ENCODE measurements at places on chromosomes 7 and 10.

DNA sequence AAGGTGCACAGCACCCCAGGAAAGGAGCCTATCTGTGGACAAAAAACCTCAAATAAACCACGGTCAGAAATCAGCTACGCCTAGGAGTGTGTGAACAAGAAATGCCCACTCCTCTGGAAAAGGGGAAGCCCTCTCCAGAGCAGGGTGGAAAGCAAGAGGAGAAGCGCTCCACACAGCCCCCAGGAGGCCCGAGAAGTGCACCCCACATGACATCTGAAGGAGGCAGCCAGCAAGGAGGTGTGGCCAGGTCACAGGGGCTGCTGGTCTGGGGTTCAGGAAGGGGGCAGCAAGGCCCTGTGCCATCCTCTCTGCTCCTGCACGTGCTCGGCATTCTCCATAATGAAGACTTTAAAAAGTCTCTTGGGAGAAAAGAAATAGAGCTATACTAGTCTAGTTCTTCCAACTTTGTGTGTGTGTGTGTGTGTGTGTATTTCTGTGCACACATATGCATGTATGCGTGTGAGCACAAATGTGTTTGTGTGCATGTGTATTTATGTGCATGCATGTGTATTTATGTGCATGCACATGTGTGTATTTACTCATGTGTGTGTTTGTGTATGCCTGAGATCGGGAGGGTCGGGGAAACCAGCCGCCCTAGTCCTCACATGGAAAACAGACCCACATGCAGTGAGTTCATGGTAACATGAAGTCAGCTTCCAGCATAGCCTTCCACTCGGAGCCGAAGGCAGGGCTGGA lies 76.5 kb downstream of the TNS3 start:
- no peak for DNase-seq

DNA sequence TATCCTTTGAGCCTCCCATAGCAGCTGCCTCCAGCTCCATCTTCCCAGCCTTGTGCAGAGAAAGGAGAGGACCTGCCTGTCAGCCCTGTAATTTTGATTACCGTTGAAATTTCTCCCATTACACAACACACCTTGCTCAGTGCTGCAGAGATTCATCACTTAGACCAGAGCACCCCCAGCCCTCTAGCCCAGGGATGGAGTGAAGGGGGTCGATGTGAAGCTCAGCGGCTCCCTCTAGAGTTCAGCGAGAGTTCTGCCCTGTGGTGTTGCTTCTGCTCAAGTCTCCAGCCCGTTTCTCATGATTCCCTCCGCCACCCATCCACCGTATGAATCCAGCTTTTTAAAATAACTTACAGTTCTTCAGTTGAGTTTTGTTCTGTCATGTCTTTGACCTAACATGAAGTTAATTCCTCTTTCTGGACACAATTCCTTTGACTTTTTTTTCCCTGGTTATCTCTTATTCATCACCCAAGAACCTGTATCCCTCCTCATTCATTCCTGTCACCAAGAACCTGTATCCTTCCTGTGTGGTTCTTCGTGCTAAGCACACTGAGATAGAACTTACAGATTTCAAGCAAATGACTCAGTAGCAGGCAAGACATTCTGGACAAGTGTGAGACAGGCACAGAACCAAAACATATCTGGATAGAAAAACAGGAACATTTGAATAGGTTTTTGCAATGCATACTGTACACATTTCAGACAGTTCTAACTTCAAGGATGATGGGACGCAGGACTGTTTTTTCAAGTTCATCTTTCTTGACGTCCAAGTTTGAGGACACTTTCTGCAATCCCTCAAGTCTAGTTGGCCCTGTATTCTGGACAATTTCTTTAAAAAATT lies 35.0 kb upstream of the ZNF32 start:
- DNase-seq = no peak

DNA sequence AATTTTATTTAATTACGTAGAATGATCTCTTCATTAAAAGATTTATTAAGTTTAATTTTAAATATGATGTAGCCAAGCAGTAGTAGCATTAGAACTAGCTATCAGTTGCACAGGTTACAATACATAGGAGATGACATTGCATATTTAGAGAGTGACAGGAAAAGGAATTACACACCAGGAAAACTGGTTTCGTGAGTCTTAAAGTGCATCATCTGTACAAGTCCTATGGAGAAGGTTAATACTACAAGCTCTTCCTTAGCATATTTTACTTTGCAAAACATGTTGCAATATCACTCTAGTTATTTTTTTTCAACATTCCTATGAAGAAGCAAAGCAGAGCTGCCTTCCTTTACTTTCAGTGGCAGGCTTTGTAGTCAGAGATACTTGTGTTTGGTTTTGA lies 20.2 kb upstream of the SEM1 start:
- no peak for DNase-seq

GRCh38 chr7:8363407-8364015 lies 69.9 kb upstream of the NXPH1 start:
- DNase-seq = no peak

GRCh38 chr7:77958436-77958835 lies 159.9 kb downstream of the PHTF2 start:
- DNase-seq = no peak

DNA sequence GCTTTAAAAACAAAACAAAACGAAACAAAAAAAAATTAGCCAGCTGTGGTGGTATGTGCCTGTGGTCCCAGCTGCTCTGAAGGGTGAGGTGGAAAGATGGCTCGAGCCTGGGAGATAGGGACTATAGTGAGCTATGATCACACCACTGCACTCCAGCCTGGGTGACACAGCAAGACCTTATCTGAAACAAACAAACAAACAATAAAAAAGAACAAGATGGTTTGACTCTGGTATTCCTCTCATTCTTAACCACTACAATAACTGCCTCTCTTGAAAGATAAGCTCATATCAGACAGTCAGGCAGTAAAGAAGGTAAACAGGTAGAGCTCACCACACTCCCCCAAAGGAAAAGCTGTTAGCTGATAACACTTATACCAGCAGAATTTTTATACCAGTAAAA lies 14.1 kb upstream of the DUSP5 start:
- DNase-seq = no peak

DNA sequence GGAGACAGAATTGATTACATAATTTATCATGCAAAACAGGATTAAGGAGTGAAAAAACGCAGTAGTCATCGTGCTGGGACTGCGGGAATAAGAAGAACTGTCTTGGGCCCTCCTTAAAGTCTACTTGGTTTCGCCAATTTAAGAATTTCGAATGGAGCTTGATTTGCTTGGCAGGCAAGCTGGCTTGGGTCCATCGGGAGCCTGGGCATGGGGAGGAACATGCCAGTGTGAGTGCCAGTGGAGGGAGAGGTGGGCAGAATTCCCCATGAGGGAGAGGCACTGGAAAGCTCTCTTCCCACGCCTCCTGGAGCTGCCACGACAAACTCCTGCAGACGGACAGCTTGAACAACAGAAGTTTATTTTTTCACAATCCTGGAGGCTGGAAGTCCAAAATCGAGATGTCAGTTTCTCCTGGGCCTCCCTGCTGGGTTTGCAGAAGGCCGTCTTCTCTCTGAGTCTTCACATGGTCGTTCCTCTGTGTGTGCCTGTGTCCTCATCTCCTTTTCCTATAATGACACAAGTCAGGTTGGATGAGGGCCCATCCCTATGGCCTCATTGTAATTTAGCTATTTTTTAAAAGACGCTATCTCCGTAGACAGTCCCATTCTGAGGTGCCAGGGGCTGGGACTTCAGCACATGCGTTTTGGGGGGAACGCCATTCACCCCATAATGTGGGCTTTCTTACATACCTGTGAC lies 528.7 kb upstream of the DPP6 start:
- DNase-seq = no peak

- no peak for DNase-seq
These were observed 735.6 kb downstream of the XPNPEP1 start for GRCh38 chr10:109187677-109188076.

GRCh38 chr10:26413375-26413774 lies 24.8 kb upstream of the APBB1IP start:
- DNase-seq = no peak

DNA sequence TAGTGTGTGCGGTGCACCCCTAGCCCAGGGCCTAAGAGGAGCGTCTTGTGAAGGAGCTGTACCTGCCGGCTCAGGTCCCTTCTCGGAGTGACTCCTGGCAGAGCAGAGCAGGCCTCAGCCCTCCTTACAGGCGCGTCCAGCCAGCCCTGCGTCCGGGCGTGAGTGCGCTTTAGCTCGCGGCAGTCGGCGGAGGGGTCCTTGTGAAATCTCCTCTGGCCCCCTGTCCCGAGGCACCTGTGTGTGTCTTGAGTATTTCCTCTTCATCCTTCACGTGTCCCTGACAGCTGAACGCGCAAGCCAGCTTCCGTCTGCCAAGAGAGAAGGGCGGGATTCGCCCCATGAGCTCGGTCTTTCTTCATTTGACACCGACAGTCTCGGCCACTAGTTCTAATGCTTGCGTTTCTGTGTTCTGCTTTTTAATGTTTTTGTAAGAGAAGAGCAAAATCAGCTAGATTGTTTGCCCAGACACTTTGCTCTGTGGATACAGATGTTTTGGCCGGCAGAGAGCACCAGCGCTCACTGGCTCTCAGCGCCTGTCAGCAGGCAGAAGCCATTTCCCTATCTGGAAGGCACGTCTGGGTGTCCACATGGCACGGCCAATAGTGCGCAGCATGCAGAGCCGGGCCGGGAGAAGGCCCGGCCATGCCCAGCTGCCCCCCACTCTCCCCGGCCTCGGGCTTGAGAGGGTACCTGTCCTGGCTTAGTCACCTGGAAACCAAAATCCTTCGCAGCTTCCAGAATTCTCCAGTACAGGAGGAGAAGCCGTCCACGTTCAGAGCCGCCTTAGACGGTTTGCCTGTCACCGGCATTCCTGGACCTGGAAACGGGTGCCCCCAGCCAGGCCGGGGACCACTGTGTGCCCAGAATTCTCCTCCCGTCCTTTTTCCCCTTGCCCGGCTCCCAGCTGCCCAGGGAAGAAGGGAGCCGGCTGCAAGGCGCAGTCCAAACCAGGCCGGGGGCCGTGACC lies 7.0 kb downstream of the GET4 start:
- no peak for DNase-seq

- DNase-seq = no peak
These were observed 167.2 kb downstream of the CDC14C start for GRCh38 chr7:49091519-49091918.

DNA sequence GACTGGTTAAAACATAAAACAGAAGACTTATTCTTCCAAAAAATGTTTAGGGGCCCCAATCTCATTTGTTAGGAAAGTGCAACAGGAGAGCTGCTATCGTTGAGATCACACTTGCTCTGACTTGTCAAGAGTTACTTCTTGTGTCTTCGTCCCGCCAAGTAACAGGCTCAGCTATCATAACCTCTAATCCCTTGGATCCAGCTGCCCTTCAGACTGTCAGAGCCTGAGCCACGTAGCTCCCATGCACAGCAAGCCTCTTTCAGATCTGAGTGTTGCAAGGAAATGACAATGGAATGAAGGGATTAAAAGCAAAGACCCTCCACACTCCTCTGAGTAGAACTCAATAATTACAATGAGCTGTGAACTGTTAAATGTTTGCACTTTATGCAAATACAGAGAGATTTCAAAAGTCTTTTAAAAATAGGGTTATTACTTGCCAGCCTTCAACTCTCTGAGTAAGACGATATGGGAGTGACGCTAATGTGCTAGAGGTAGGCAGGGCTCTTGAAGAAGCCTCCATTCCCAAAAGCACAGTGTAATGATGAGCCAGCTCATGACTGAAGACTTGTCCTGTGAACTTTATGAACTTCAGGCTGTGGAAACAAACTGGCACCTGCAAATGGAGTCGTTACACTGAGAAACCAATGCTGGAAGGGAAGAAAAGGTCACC lies 28.4 kb upstream of the CDK13 start:
- DNase-seq = no peak

DNA sequence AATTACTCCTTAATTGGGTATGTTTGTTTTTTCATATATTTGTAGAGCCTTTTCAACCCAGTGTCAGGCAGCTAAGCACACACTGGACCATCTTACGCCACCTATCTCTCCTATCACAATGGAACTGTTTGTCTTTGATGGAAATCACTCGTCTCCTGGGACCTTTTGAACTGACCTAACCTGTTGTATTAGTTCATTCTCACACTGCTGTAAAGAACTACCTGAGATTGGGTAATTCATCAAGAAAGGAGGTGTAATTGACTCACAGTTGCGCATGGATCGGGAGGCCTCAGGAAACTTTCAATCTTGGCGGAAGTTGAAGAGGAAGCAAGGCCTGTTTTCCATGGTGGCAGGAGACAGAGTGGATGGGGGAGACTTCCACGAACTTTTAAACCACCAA lies 182.0 kb downstream of the TCERG1L start:
- DNase-seq = no peak

GRCh38 chr7:34839645-34840044 lies 181.6 kb downstream of the NPSR1 start:
- DNase-seq = no peak

DNA sequence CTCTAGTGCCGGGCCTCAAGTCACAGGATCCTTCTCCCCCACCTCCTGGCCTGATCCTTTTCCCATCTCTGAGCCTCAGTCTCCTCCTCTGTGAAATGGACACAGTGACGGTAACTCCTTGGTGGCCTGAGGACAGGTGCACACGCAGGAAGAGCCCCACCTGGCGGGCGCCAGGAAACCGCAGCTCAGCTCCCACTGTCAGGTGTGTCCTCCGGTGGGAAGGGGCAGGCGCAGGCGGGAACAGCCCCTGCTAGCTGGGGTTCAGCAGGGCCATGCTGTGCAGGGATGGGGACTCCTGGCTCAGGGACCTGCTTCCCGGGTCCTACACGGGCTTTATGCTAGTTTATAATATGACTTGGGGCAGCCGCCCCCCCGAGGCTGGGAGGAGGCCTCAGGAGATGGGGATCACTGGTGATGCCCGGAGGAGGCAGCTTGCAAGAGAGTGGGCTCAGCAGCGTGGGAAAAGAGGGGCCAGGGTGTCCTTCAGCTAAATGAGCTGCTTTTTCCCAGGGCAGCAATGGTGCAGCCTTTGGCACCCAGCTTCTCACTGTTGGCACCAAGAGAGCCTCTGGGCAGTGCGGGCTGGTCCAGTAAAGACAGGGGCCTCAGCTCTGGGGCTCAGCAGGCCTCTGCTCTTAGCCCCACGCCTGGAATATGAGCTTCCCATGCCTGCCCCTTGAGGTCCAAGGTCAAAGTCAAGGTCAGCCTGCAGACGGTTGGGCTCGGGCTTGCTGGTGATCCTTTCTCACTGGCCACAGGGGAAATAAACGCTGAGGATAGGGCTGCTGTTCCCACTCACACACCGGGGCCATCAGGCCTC lies 68.0 kb upstream of the FAM20C start:
- DNase-seq = no peak

DNA sequence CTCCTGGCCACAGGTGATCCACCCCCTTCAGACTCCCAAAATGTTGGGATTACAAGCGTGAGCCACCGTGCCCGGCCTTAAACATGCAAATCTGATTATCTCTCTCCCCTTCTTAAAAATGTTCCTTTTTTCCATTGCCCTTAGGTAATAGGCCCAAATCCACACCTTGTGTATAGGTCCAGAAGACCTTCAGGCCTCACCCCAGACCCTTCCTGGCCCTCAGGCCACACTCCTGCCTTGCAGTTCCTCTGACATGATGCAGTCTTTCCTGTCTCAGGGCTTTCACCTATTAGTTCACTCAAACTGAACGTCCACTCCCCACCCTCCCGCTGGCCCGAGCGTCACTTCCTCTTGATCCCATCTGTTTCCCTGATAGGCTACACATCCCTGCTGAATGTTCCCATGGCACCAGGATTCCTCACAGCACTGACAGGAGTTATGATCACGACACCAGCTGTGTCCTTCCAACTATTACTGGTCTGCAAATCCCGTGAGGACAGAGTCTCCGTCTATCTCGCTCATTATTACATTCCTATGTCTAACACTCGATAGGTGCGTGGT lies 46.4 kb downstream of the DENND2A start:
- DNase-seq = no peak
